ENCODE measurements at places on chromosomes 2 and 18. TPM values are rescaled to one million over a fixed set of nuclear protein-coding genes. Genes with fewer than 3 reads are reported as not detected.

DNA sequence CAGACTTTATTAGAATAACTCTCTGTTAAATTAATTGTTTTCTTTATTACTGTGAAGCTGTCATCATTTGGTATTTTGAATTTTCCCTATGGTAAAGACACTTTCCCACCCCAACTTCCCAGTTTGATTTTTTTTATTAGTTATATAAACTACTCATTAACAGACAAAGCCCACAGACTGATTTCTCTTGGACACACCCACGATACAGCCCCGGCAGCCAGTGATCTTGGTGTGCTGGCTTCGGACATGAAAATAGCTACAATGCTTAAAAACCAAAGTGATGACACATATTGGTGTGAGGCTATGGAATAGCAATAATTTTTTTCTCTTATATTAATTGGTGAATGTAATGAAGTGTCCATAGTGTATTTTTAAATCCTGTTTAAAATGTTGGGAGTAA lies 225.4 kb upstream of the SIX3 start:
- no peak for DNase-seq

The CCDC148 gene
- not detected for total RNA-seq

- no peak for DNase-seq
These were observed 122.5 kb upstream of the LTBP1 start for GRCh38 chr2:32824070-32824809.

DNA sequence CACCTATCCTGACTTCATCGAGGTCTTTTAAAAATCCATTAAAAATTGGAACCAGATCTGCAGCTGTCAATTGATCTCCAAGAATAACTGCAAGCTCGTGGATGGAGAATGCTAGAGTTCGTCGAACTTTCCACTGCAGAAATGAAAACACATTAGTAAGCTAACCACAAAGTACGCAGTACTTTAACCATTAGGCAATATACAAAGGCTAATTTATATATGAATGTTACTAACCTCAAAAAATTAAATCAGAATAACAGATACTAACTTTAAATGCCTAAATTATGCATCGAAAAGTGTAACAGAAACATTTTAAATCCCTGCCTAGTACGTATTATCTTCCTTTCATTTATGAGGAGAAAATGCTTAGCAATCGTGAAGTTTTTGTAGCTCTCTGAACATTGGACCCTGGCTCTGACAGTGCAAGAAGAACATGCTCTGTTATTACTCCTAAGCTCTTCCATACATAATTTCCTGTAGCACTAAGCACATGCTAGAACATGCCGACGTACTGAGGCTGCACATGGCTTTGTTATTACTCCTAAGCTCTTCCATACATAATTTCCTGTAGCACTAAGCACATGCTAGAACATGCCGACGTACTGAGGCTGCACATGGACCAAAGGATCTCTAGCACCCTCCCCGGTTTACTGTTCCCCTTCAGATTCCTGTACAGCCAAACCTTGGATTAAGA lies 57.0 kb downstream of the PPP4R1 start:
- no peak for DNase-seq

- DNase-seq: no peak
These were observed 9.2 kb downstream of the HTRA2 start for GRCh38 chr2:74538881-74539339.

DNA sequence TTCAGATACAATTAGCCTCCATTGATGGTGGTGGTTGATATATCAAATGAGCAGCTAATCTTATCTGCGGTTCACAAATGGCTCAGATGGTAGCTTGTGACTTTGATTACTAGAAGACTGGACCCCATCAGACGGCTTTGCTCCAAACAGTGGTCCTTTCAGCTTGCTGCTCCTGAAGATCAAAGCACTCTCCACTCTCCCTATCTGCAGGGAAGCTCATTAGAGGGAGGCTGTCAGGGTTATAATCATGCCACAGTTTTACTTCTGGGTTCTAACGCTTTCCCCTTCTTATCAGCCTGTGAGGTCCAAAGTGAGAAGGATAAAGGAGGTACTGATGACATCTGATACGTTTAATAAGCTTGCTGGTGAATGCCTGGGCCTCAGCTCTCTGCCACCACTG lies 247.1 kb upstream of the NT5C1B start:
- DNase-seq: no peak

The APOB gene
- not detected for total RNA-seq

The VWA3B gene
- total RNA-seq: not detected

The ALPI gene
- not detected for total RNA-seq
